ENCODE measurements at places on chromosomes 1 and 21.

- DNase-seq, result no peak
Measured at GRCh38 chr1:210214573-210215409, 17.8 kb upstream of the SERTAD4 start.

DNA sequence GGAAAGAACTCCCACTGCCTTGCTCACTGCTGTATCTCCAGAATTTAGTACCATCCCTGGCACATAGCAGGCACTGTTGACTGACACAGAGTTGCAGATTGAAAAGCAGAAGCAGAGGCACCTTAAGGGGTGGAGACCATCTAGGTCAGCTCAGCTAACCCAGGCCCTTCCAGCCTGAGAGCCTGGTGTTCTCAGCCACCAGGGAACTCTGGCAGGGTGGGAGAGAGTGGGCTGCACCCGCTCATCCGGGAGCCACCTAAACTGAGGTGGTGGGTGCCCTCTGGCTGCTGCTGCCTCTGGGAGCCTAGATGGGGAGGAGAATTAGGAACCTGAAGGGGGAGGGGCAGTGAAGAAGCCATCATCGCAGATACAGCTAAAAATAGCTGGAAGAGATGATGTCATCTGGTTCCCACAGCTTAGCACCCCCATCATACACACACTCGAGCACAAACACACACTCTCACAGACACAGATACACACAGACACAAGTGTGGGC lies 1.5 kb upstream of the TSPAN1 start:
- DNase-seq, result no peak

DNA sequence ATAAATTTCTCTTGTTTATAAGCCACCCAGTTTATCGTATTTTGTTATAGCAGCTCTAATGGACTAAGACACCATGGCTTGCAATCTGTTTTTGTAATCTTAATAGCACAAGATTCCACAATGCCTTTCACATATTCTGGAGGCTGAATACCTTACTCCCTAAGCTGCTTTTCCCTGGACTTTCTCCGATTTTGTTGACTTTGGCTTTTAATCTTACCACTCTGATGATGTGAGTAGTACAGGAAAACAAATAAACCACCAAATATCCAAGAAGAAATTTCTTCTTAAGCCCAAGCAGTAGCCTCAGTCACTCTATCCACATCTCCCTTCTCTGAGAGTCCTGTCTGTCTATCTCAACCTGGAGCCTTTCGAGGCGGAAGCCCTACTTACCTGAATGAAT lies 838.6 kb downstream of the LTN1 start:
- no peak for DNase-seq

DNA sequence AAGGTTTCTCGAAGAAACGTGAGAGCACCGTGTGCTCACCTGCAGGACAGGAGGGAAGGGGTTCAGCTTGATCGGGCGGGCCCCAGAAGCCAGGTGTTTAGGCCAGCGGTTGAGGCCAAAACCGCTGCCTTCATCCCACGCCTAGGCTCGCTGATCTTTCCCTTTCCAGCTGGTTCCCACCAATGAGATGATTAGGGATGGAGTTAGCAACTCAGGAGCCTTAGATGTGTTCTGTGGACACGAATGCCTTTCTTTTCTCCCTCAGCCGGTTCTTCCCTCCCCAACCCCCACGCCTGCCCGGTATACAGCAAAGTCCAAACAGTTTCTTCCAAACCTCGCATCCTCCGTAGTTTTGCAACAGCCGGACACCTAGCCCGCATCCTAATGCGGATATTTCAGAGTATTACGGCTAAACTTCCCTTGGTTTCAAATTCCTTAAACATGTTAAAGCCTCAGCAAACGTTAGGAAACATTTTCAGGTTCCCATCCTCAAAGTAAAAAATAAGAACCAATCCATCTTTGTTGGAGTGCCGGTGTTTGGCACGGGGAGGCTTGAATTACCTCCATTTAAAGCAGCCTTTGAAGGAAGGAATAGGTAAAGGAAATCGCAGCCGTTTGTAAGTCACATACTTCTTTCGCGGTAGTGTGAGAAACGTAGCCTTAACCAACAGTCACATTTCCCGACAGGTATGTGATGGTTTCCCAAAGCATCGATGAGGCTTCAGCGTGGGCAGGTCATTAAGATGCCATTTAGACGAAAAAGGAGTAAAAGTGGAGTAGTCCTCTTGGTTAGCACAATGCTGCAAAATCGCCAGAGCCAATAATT lies 1.1 kb downstream of the LRRC8C start:
- DNase-seq, result no peak

- DNase-seq, result peak; percentile 86
Measured at GRCh38 chr1:145977486-145978470, 13.3 kb downstream of the POLR3GL start.

GRCh38 chr1:204072931-204073836 lies at the start of gene SOX13:
Gene SOX13, plus strand, starts transcription at chr1:204073115. Its CDS starts 39,801 bp downstream, at chr1:204112916.
- peak; percentile 41 for DNase-seq

GRCh38 chr1:12166834-12167492 lies at the start of gene TNFRSF1B:
Gene TNFRSF1B, plus strand, starts transcription at chr1:12166991. Its CDS starts 101 bp downstream, at chr1:12167092.
- DNase-seq, result no peak

GRCh38 chr1:188735567-188735966 lies 1742.1 kb downstream of the BRINP3 start:
- no peak for DNase-seq

GRCh38 chr1:166379447-166379846 lies 212.6 kb upstream of the FAM78B start:
- DNase-seq, result no peak

DNA sequence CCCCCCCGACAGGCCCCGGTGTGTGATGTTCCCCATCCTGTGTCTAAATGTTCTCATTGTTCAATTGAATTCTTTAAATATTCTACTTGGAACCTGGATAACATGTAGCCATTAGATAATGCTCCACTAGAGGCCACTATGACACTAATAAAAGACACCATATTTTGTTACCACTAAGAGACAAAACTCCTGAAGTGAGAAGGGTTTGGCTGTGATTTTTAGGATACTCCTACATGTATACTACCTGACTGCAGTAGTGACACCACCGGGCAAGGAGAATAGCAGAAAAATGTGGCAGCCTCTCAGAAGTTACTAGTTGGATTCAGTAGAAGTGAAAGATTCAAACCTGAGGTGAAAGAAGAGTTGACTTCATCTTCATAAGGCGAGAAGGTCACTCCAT lies 36.0 kb downstream of the F5 start:
- DNase-seq, result peak; percentile 32

- no peak for DNase-seq
Measured at GRCh38 chr1:109570414-109570813, 22.0 kb downstream of the GNAI3 start.

GRCh38 chr1:90826834-90827233 lies 109.7 kb upstream of the BARHL2 start:
- DNase-seq, result no peak
